Thyroid gland (tissue), 4 donors: ENCODE measurements at places on chromosomes 4 and X. TPM values are rescaled to one million over a fixed set of nuclear protein-coding genes. Genes with fewer than 3 reads are reported as not detected.

The GYPE gene
- total RNA-seq, result 0.40 TPM

- no peak overlapping the region for H3K27ac ChIP-seq
- no peak for DNase-seq
- no peak overlapping the region for H3K4me3 ChIP-seq
Measured at GRCh38 chr4:74367656-74368290, 2.8 kb downstream of the EREG start.

DNA sequence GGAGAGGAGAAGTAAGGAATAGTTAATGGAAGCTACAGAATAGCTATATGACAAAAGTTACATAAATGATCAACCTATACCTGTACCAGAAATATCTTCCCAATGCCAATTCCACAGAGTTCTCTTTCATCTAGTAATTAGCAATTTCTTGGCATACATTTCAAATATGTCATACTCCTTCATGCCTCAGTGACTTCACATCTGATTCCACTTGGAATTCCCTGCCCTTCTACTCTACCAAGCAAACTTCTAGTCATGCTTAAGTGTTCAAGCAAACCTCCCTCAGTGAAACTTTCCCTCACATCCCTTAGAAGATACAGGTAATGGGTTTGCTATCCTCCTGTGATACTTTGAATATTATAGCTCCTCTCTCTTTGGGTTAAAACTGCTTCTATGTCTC lies 127.1 kb downstream of the KLHL13 start:
- no peaks in the 10 kb centered on the region for H3K4me1 ChIP-seq
- H3K36me3 ChIP-seq, result no peaks in the 10 kb centered on the region
- H3K27me3 ChIP-seq, result no peaks in the 10 kb centered on the region
- no peak overlapping the region for H3K27ac ChIP-seq
- H3K4me3 ChIP-seq, result no peak overlapping the region

DNA sequence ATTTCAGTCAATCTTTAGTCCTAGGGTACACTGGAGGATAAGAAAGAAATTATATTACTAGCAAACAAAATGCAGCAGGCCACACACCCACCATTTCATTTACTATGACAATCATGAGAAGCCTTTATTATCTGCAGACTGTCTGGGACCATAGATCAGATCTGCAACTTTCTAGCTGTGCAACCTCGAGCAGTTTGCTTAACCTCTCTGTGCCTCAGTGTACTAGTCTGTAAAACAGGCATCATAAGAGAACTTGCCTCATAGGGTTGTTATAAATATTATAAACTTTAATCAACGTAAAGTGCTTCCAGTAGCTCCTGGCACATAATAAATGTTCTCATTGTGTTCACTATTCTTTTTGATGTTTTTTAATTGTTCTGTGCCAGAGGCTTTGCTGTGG lies 128.2 kb upstream of the C1QTNF7 start:
- H3K27ac ChIP-seq, result no peak overlapping the region
- H3K36me3 ChIP-seq, result no peaks in the 10 kb centered on the region
- H3K27me3 ChIP-seq, result no peaks in the 10 kb centered on the region
- peaks cover 5% of the 10 kb centered on the region for H3K4me1 ChIP-seq
- H3K4me3 ChIP-seq, result no peak overlapping the region

GRCh38 chr4:107956011-107956410 lies 24.7 kb downstream of the CYP2U1 start:
- H3K27ac ChIP-seq, result no peak overlapping the region
- H3K4me1 ChIP-seq, result no peaks in the 10 kb centered on the region
- no peaks in the 10 kb centered on the region for H3K36me3 ChIP-seq
- H3K27me3 ChIP-seq, result no peaks in the 10 kb centered on the region

- no peak overlapping the region for H3K4me3 ChIP-seq
- H3K4me1 ChIP-seq, result no peaks in the 10 kb centered on the region
- H3K27me3 ChIP-seq, result peaks cover 3% of the 10 kb centered on the region
- DNase-seq, result no peak
- H3K36me3 ChIP-seq, result no peaks in the 10 kb centered on the region
Measured at GRCh38 chrX:151634937-151635336, 60.3 kb upstream of the PRRG3 start.
